ENCODE measurements at places on chromosomes 1 and 21.
A peak's percentile ranks its signal among the peaks of the same experiment; 100 is the strongest.

GRCh38 chr1:183168308-183168707, 17.8 kb upstream of the LAMC2 start:
- no peak for DNase-seq

- no peak for DNase-seq
These were observed 69.3 kb upstream of the CASZ1 start for GRCh38 chr1:10865518-10866320.

DNA sequence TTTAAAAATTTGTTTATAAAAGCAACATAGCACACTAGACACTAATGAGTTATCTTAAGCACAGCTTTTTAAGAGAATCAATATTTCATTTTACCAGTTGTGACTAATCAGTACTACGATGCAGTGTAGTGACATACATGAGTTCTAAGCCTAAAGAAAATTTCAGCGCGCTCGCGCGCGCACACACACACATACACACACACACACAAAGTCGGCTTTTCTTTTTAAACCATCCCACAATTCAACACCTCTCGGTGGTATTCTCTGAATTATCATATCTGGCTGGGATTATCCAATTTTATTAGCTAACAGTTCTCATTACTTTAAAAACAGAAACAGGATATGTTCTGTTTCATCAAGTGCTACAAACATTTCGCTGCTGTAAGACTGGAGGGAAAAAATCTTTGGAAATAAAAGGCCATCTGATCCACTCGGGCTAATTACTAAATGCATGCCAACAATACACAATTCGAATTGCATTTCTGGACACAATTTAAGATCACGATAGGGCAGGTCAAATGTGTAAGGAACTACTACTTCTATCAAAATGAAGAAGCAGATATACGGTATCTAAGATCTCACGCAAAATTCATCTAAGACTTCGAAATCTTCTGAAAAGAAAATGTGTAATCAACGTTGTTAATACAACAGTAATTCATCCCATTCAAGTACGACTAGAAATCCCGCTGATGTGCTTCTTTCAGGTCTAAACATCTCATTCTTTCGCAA, 1.2 kb downstream of the TUT4 start:
- DNase-seq = peak; percentile 51

DNA sequence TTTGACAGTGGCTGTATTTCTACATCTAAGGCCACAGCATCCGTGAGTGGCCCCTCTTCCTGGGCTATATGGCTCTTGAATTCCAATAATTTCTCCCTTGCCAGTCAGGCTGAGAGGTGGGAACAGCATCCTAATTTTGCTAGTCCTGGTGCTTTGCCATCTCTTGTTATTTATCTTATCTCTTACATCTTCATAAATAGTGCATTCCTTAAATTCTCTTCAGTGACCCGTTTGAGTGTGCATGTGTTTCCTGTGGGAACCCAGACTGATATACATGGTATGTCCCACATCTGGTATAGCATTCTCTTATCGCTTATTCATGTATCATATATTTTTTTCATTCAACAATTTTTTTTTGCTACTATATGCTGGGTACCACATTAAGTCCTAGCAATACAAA, 9.9 kb downstream of the S100A11 start:
- DNase-seq = no peak

DNA sequence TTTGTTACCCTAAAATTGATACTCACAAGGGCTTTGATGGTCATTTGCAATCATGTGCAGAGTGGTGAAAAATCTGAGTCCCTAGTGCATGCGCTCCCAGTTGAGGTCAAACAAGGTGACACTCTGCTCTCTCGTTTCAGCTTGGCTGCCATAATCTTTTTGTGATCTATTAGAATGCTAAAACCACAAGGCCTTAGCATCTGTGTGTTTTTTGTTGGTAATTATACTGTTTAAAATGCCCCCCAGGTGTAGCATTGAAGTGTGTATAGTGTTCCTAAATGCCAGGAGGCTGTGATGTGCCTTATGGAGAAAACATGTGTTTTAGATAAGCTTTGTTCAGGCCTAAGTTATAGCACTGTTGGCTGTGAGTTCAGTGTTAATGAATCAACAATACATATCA, 89.3 kb downstream of the PLD5 start:
- DNase-seq = no peak

GRCh38 chr1:42012852-42013251, 94.1 kb upstream of the HIVEP3 start:
- no peak for DNase-seq

DNA sequence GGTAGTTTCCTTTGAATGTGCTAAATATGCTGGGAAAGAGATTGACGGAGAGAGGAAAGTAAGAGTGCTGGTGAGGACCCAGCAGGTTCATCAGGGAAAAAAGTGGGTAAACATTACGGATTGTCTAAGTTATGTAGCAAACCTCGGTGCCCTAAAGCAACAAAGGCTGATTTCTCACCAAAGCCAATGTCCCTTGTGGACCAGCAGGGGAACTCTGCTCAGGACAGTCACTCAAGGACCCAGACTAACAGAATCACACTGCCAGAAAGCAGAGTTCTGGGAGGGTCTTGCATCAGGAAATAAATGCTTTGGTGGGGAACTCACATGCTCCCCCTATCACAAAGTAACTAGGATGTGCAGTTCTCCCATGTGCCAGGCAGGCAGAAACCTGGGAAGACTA, 1.7 kb upstream of the IKBKE start:
- DNase-seq = no peak

GRCh38 chr1:172394811-172395210, 25.7 kb upstream of the C1orf105 start:
- no peak for DNase-seq

GRCh38 chr1:167833904-167834303, 80.0 kb downstream of the ADCY10 start:
- no peak for DNase-seq

DNA sequence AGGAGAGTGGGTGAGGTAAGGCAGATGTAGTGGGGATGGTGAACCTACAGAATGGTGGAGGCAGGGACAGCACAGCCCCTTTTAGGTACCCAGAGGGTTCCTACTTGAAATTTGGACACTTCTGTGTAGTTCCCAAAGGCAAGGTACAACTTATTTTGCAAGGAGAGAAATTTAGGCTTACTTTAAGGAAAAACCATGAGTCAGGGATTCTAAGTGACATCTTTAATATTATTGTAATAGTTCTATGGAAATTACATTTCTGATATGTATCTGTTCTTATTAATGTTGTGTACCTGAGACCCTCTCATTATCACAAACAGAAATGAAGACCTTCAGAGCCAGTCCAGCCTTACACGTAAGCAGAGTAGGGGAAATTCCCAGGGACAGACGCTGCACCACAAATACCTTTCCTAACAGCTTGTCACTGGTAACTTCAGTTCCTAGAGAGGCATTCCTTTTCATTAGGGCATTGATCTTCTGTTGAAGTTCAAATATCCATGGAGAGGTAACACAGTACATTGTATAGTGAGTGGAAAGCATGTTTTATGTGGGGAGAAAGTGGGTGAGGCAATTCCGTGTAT, 7.9 kb downstream of the DYRK3 start:
- DNase-seq = no peak

DNA sequence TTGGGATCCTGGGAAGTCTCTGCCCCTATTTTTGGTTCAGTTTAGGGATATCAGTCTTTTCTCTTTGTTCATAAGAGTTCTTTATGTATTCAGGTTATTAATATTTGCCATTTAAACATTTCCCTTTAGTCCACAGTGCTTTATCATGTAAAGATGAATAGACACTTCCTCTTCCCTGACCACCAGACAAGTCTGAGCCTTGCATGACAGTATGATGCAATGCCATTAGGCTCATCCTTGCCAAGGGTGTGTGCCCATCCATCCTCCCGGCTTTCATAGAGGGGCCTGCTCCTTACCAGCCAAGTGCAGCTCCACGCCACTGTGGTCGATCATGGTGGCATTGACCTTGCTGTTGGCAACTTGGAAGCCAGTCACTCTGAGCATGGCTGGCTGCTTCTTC, 52.1 kb downstream of the ZSCAN20 start:
- DNase-seq = no peak

DNA sequence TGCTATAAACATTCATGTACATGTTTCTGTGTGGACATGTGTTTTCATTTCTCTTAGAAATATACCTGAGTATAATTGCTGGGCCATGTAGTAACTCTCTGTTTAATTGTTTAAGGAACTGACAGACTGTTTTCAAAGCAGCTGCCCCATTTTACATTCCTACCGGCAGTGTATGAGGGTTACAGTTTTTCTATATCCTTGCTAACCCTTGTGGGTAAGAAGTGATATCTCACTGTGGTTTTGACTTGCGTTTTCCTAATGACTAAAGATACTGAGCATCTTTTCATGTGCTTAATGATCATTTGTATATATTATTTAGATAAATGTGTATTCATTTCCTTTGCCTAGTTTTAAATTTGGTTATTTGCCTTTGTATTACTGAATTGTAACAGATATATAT, 81.7 kb downstream of the DNM3 start:
- no peak for DNase-seq

GRCh38 chr21:17460094-17460493, 52.7 kb upstream of the CXADR start:
- no peak for DNase-seq

DNA sequence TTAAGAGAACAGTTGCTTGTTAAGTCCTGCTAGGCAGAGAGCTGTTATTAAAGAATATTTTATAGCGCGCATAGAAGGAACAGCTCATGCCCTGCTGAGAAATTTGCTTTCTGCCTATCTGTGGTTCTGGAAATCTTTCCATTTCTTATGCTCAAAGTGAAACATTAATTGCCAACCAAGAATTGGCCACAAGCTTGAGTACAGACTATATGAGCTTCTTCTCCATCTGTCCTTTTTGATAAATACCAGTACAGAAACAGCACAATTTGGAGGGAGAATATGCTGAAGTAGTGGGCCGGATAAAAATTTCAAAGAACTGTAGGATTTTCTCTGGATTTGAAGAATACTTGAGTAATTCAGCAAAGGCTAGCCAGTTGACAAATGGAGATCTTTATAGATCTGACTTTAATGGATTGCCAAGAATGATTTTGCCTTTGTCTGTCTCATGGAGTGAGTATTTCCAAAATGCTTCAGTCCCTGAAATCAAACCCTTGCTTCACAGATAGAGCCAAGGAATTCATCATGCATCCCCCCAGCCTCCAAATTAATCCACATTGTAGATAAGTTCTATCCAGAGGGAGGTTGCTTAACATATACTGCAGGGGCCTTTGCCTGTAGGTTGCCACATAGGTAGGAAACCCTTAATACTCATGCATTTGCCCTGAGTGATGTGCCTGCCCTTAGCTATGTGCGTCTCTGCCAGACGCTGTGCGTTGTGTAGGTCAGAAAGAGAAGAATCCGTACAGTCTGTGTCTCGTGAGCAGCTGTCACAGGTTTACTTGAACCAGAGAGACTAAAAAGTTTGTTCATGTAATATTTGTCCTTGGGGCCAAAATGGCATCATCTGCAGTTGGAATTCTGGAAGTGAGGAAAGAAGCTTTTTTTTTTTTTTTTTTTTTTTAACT, 44.2 kb downstream of the SMYD2 start:
- no peak for DNase-seq

- DNase-seq = no peak
These were observed 19.4 kb downstream of the GADD45A start for GRCh38 chr1:67704351-67704750.

DNA sequence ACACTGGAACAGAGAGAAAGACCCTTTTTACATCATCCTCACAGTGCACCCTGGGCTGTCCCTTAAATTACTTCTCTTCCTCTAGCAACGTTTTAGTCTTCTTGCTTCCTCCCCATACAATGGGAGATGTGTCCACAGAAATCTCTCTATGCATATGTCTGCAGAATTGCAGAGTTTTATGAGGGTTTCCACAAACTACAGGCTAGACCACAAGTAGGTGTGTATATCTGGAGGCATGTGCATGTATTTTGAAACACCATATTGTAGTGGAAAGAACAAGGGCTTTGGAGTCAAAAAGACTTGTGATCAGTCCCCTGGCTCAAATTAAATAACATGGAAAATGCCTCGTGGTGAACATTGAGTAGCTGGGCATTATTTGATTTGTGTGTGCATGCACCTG, 121.3 kb upstream of the IPO9 start:
- DNase-seq = no peak

DNA sequence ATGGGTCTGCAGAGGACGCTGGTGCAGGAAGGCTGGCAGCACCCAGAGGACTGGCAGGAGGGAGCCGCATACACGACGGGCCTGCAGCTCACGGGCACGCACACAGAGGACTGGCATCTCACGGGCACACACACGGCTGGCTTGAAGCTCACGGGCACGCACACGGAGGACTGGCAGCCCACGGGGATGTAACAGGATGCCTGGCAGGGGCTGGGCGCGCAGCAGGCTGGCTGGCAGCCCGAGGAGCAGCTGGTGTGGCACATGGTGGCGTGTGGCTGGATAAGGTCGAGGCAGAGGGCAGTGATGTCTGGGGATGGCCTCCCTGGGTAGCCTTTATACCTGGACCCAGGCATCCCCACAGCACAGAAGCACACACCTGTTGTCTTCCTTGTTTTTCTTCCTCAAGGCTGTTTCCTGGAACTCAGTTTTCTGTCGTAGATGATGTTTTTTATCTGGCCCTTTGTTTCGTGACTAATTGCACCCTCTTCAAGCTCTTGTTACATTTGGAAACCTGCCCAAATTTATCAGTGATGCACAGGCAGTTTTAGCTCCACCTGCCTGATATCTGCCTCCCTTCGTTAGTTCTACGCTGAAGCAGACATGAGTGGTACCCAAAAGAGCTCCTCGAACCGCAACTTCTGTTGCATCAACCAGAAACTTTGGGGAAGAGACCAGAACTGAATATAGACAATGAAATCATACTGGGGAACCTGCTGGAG, at the start of gene KRTAP12-1:
Gene KRTAP12-1 (minus strand): TSS at position 303 of the 719 bp plus-strand sequence. CDS start 40 bp downstream, at position 263.
- DNase-seq = no peak

- no peak for DNase-seq
These were observed 15.1 kb downstream of the RNF223 start for GRCh38 chr1:1058921-1059493.

DNA sequence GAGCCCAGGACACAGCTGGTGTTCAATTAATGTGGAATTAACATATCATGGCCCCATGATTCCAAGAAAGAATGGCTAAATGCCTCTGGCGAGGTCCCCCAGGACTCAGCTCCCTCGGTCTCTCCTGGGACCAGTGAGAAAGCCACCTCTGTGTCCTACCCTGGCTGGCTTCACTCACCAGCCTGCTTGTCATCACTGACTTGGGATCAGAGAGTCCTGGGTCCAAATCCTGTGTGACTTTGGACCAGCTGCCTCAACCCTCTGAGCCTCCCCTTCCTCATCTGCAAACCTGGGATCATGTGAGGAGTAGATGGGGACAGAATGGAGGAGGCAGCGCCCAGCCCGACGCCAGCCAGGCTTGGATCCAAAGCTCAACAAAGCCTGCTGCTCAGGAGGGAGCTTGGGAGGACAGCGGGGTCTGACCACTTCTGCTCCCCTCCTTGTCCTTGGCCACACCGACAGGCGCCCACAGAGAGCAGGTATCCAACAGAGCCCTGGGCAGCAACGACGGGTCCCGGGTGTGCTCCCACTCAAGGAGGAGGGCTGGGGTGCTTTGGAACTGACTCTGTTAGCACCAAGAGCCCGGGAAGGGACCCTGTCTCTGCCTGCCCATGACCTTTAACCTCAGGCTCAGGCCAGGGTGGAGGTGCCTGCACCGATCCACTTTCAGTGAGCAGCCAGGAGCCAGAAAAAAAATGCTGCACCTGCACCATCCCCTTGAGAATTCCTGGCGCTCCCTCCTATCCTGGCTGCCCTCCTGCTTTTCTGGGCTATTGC, 3.2 kb downstream of the SH2D5 start:
- no peak for DNase-seq

GRCh38 chr1:233744779-233745513, 131.0 kb downstream of the KCNK1 start:
- DNase-seq = no peak

GRCh38 chr1:186076006-186076405, 299.0 kb downstream of the TPR start:
- DNase-seq = no peak

GRCh38 chr1:35448344-35448801, 108.8 kb downstream of the KIAA0319L start:
- no peak for DNase-seq
